GM23248 (cell line): ENCODE measurements at places on chromosomes 2 and 18.

DNA sequence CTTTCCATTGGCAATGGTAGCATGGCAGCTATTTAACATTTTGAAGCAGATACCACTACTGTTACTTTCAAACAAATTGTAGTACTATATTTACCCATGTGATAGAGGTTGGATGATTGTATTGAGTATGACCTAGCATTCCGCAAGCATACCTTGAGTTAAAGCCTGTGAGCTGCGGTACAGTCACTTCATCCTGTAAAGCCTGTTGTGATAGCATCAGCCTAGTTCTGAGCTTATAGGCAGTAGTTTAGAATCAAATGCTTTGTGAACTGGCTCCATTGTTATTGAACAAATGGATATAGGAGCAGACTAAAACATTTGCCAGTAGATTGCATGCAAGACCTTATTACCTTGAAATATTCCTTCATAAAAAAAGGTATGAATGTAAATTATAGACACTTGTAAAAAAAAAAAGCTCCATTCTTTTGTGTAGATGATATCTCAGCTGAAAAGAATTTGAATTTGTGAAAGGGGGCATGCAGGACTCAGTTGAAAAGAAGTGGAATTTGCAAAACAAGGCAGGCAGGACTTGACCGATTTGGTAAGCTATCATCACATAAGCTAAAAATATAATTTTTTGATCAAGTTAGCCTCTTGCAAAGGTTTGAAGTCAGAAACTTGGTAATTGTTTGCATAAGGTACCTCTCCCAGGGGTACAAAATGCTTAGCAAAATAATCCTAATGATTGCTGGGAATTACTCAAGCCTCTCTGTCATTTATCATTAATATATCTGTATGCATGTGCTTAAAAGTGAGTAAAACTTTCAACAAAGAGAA is 138.5 kb upstream of the ITGA4 start:
- no peak for DNase-seq

DNA sequence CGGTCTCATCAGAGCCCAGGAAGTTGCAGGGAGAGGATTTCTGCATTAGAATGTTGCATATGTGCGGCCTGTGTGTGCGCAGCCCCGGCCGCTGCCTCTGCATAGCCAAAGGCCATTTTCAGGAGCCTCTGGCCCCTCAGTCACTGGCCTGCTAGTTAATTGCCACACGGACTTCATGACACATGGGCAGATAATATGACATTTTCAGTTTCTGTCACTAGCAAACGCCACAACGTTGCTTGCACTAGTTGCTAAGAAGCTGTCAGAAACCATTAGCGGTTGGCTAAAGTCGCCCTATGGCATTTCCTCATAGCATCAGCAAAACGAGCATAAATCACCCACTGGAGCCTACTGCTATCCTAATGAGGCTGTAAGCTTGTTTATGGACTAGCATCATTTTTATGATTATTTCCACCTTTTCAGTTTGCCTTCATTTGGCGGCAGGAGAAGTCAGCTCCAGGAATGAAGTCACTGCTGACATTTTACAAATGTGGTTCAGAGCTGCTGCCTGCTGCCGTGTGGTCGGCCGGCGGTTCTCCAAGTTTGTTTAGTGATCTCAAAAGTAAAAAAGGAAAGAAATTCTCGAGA is 73.7 kb downstream of the MEIS1 start:
- peak; percentile 58 for DNase-seq

DNA sequence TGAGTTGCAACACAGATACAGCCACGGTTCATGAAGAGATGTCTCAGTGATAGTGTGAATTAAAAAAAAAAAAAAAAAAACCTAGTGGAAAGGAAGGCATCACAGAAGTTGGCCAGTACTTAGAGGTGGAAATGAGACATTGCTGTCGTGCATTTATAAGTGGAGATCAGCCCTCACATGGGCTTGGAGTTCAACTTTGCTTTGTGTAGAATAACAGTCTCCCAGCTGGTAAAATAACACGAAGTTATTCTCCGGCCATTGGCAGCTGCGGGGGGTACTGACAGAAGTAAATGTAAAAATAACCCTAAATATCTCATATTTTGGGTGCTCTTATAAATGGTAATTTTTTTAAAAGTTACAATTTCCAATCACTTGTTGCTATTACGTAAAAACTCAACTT is 98.8 kb upstream of the TMEM18 start:
- DNase-seq: no peak

DNA sequence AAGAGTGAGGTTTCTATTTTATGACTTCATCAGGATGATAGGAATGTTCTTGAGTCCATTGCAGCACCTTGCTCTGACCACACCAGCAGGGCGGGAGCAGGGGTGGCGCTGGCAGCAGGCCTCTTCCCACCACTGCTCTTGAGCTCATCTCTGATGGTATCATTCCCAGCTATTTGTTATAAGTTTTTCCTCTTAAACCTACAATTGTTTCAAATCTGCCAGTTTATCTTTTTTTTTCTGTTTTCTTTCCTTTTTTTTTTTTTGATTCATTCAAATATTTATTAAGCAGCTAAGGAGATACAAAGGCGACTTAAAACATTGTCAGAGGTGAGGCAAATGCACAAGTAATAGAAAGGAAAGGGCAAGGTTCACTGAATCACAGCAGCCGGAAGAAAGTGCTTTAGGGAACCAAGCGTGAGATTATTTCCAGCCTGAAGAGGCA is 28.7 kb downstream of the NIFK start:
- no peak for DNase-seq

- no peak for DNase-seq
Observed at GRCh38 chr2:105301646-105302045, 27.9 kb downstream of the TGFBRAP1 start.

DNA sequence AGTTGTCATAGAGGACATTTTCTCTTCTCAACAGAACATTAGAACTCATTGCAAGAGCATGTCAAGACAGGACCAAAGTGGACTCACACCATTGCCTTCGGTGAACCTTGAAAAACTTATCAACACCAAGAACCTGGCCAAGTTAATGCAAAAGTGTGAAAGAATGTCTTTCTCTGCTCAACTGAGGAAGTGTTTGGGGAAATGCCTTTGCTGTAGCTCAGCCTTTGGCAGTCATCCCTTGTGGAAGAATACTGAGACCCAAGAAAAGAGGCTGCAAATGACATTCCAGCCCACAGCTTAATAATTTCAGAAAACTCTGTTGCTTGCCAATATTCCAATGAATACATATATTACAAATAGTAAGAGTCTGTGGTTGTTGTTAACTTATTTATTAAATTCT is 728.8 kb upstream of the PIK3C3 start:
- peak; percentile 46 for DNase-seq

GRCh38 chr18:4551001-4551360 is 95.9 kb upstream of the DLGAP1 start:
- no peak for DNase-seq

- peak; percentile 49 for DNase-seq
Observed at GRCh38 chr2:9428965-9429577, 5.6 kb downstream of the CPSF3 start.

GRCh38 chr2:194750926-194751325 is 906.1 kb upstream of the SLC39A10 start:
- no peak for DNase-seq

DNA sequence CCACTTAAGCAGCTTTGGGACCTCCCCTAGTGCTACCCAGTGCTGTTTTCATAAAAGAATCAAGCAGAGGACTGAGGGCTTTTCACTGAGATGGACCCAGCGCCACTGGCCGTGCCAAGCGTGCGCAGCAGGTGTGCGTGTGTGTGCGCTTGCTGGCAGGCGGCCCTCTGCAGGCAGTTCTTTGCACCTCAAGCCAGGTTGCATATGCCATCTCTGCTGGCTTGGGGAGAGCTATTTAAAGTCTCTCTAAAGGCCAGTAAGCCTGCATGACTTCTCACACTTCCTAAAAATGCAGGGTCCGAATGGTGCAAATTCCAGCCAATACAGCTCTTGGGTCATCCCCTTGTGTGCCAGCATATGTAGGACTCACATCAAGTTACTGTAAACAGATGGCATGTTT is 255.5 kb downstream of the RNF152 start:
- DNase-seq: no peak
